Tibial nerve (tissue), 4 donors: ENCODE measurements at places on chromosomes 1 and 21. TPM values are rescaled to one million over a fixed set of nuclear protein-coding genes. Genes with fewer than 3 reads are reported as not detected.

DNA sequence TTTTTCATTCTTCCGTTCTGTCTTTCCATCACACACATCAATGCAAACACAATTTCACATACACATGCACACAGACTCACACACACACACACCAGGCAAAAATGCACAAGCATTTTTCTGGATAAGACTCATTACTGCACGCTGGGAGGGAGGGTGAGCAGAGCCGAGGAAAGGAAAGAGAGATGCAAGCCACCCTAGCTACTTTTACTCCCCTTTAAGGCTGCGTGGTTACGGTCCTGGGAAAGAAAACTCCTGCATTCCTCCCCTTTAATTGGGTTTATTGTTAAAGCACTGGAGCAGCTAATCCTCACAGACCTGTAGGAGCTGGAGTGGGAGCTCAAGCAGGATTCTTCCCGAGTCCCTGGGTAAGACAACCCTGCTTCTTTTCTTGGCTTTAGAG, at the start of gene CAMK1G:
Gene CAMK1G, plus strand, starts transcription at position 307 of the 400 bp plus-strand sequence. CDS start 11,270 bp downstream, outside the sequence.
- no peak for DNase-seq

- no peak for DNase-seq
Measured at GRCh38 chr1:30616759-30617158, 106.6 kb downstream of the MATN1 start.

DNA sequence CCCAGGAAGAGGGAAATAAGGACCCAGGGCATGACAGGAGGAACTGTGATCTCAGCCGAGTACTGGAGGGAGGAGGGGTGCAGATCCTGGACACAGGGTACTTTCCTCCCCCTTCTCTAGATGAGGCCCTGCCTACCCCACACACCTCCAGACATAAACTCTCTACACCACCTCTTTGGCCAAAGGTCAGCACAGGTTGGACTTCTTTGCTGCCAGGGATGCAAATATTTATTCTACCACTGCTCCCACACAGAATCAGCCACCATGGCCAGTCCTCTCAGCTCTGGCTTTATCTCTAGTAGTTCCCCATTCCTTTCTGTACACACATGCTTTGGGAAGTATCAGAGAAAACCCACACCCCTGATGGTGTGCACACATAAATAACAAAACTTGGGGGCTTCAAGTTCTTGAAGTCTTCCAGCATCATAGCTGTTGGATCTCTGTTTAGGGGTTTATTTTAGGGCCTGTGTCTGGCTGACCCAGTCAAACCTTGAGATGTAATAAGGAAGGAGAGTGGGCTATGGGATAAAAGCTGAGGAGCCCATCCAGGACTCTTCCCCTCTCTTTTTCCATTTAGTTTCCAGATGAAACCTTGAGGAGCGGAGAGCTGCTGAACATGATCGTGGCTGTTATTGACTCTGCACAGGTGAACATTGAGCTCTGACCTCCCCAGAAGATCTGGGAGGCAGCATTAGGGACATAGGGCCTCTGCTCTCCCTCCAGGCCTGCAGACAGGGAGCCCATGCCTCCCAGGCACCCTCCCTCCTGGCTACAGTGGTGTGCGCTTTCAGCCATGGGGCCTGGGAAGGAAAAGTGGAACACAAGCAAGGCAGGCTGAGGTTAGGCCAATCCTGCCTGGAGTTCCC, 6.7 kb upstream of the SLC27A3 start:
- no peak for DNase-seq

DNA sequence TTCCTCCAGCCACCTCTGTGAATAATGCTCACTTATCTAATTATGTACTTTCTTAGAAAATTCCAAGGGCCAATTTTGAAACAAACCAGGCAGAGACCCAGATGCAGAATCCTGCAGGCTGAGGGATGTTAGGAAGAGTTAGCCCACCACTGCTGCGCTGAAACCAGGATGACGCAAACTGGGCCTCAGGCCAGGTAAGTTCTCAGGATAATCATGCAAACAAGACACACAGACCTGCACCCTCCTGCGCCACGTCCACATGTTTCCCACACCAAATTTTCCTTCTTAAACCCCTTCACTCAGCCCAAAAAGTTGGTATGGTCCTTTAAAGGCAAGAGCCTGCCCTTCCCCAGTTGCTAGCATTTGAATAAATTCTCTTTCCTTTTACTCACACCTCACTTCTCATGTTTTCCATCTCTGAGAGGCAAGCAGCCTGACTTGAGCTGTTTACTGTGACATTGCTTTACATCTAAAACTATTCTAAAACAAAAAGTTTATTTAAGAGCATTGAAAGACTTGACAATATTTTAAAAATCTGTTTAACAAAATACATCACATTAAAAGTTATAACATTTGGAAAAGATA, 887.1 kb downstream of the LRRIQ3 start:
- no peak for DNase-seq

DNA sequence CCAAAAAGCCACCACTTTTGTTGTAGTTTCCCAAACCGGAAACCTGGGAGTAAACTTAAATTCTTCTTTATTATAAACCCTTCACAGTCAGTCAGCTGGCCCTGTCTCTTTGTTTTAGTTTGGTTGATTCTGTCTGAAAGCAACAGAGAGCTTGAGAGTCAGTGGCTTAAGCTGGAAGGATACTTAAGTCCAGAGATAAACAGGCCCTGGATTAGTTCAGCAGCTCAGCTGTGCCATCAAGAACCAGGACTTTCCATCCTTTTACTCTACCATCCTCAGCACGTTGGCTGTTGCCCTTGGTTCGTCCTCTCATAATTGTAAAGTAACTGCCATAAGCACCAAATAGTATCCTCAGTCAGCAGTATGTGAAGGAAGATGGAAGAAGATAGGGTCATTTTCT, 4.5 kb downstream of the DESI2 start:
- DNase-seq, result no peak

Gene SNRPE
- 86.3 TPM for total RNA-seq

Gene KISS1
- not detected for total RNA-seq
